Aorta (tissue), 5 donors: ENCODE measurements at places on chromosomes 3 and 15. TPM values are rescaled to one million over a fixed set of nuclear protein-coding genes. Genes with fewer than 3 reads are reported as not detected.

- no peaks in the 10 kb centered on the region for H3K27me3 ChIP-seq
- peak; percentile 77 for DNase-seq
- no peaks in the 10 kb centered on the region for H3K4me1 ChIP-seq
Measured at GRCh38 chr3:30012941-30013543, 593.4 kb upstream of the TGFBR2 start.

DNA sequence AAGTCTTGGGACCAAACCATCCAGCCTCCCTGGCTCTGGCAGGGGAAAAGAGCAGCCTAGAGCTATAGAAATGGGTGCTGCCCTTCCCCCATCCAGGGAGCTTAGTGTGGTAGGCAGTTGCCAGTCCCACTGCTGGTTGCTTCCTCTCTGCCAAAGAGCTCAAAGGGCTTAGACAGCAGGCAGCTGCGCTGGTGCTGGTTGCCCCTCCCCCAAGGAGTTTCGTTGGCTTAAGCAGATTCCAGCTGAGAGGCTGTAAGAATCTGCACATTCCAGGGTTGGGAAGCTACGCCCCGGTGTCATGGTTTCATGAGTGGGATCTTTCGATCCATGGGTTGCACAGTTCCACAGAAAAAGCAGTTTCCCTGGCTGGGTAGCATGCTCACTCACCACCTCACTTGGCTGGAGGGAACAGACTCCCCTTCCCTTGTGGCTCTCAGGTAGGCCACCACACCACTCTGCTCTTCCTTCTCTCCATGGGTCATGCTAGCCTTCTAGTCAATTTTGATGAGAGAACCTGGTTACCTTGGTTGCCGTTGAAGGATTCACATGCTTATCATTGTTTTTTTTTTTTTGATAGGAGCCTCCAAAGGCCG lies 195.1 kb downstream of the EPHA6 start:
- no peaks in the 10 kb centered on the region for H3K27me3 ChIP-seq
- DNase-seq = peak; percentile 28
- H3K4me1 ChIP-seq = no peaks in the 10 kb centered on the region
- no peak overlapping the region for H3K4me3 ChIP-seq
- H3K27ac ChIP-seq = no peak overlapping the region

DNA sequence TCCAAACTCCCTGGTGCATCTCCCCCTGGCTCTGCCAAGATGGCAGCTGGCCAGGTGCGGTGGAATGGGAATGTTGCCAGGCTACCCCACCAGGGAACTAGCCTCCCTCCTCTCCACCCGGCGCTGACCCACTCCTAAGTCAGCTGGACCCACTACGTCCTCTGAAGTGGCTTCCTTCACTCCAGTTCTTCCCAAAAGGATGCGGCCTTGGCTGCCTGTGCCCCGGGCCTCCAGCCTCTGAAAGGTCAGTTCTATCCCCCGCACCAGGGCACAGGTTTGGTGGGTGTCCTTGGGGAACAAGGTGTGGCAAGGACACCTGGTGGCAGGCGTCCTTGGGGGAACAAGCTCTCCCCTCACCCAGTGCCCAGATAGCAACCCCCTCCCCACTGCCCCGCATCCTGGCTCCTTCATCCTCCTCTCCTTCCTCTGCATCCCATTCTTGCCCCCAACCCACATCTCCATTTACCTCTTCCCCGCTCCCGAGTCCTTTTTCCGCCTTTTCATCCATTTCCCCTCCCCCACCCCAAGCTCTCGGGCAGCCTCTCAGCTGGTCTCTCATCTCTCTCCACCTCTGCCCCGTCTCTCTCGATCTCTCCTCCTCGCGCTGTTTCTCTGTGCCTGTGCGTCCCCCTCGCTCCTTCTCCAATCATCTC lies 54.0 kb downstream of the LHFPL4 start:
- no peaks in the 10 kb centered on the region for H3K4me1 ChIP-seq
- DNase-seq = no peak
- H3K27ac ChIP-seq = no peak overlapping the region
- no peaks in the 10 kb centered on the region for H3K36me3 ChIP-seq

GRCh38 chr3:12992629-12993516 lies 80.4 kb downstream of the IQSEC1 start:
- H3K36me3 ChIP-seq = no peaks in the 10 kb centered on the region
- no peaks in the 10 kb centered on the region for H3K27me3 ChIP-seq
- H3K4me1 ChIP-seq = no peaks in the 10 kb centered on the region
- no peak overlapping the region for H3K27ac ChIP-seq
- H3K4me3 ChIP-seq = peak overlapping the region; percentile 71

- no peak for DNase-seq
- H3K27ac ChIP-seq = no peak overlapping the region
- H3K4me3 ChIP-seq = no peak overlapping the region
- H3K27me3 ChIP-seq = no peaks in the 10 kb centered on the region
Measured at GRCh38 chr3:135753506-135753905, 212.0 kb upstream of the PPP2R3A start.

- H3K4me1 ChIP-seq = no peaks in the 10 kb centered on the region
- H3K36me3 ChIP-seq = no peaks in the 10 kb centered on the region
- DNase-seq = no peak
- no peak overlapping the region for H3K4me3 ChIP-seq
- no peaks in the 10 kb centered on the region for H3K27me3 ChIP-seq
Measured at GRCh38 chr15:68816158-68816557, 4.5 kb downstream of the ANP32A start.

GRCh38 chr15:85752491-85752961 lies 42.2 kb downstream of the KLHL25 start:
- peak; percentile 67 for DNase-seq
- no peak overlapping the region for H3K4me3 ChIP-seq
- H3K4me1 ChIP-seq = no peaks in the 10 kb centered on the region
- no peak overlapping the region for H3K27ac ChIP-seq
- H3K27me3 ChIP-seq = no peaks in the 10 kb centered on the region

WDR72 gene
- not detected for total RNA-seq

NMD3 gene
- total RNA-seq = 56.5 TPM
